ENCODE measurements at places on chromosomes 16 and 17.

- no peak for DNase-seq
Observed at GRCh38 chr17:79485419-79485985, 125.3 kb downstream of the RBFOX3 start.

DNA sequence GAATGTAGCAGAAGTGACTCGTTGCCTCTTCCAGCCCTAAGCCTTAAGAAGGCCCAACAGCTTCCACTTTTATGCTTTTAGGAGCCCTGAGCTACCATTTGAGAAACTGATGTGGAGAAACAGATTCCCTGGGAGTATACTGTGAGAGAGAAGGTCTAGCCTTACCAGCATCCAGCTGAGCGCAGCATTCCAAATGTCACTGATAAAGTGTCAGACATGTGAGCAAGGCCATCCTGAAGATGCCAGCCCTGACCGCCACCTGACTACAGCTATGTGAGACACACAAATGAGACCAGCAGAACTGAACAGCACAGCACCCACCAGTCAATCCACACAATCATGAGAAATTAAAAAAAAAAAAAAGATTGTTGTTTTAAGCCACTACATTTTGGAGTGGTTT, 18.6 kb upstream of the MED13 start:
- no peak for DNase-seq

- DNase-seq, result no peak
Observed at GRCh38 chr17:14310101-14310500, 9.2 kb downstream of the HS3ST3B1 start.

DNA sequence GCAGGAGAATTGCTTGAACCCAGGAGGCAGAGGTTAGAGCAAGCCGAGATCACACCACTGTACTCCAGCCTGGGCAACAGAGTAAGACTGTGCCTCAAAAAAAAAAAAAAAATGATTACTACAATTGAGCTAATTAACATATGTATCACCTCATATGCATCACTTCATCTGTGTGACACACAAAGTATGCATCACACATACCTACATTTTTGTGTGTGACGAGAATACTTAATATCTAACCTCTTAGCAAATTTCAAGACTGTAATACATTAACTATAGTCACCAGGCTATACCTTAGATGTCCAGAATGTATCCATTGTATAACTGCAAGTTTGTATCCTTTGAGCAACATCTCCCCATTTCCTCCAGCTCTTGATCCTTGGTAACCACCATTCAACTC, 214.2 kb upstream of the MON1B start:
- no peak for DNase-seq

GRCh38 chr17:27573971-27574525, 56.9 kb upstream of the LGALS9 start:
- no peak for DNase-seq

- DNase-seq, result no peak
Observed at GRCh38 chr17:36899250-36900159, 37.8 kb upstream of the LHX1 start.

- peak; percentile 76 for DNase-seq
Observed at GRCh38 chr16:67546761-67547422, 15.4 kb upstream of the CTCF start.

DNA sequence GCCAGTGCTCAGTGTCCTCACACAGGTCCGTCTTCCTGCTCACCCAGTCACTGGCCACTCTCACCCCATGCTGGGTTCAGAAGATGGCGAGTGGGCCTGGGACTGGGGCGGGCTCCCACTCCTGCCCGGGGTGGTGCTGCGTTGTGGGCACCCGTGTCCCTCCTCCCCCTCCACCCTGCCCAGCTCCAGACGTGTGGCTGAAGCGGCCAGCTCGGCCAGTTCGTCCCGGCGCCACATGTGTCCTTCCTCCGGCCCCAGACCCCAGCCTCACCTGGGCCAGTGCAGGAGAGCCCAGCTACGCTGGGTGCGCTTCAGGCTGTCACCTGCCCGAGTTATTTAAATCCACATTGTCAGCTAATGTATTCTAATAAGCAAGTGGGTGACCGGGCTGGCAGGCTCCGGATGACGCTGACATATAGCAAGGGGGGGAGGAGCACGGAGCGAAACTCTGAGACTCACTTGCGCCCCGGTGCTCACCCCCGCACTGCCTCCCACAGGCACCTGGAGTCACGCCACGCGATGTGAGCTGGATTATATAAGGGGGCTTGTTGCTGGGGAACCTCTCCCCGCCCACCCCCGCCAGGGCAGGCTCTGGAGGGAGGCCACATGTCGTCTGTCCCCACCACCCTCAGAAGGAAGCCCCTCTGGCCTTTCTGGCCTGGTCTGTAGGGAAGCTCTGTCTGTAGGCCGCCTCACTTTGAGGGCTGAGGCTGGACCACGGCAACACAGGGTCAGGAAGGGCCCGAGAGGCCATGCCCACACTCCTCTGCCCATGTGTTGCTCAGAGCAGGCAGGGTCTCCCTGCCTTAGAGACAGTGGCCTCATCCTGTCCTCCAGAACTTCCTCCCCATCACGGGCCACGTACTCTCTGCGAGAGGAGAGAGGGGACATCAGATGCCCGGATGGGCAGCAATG, 7.1 kb upstream of the BAIAP2 start:
- DNase-seq, result peak; percentile 39

GRCh38 chr17:28904800-28905199, 1.9 kb upstream of the DHRS13 start:
- DNase-seq, result no peak

- peak; percentile 88 for DNase-seq
Observed at GRCh38 chr17:14308965-14309879, 8.3 kb downstream of the HS3ST3B1 start.

DNA sequence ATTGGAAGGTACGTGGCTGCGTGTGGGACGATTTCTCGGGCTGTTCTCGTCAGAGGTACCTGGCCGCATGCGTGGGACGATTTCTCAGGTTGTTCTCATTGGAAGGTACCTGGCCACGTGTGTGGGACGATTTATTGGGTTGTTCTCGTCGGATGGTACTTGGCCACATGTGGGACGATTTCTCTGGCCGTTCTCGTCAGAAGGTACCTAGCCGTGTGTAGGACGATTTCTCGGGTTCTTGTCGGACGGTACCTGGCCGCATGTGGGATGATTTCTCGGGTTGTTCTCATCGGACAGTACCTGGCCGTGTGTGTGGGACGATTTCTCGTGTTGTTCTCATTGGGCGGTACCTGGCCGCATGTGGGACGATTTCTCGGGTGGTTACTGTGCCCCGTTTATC, 50.1 kb upstream of the GNG13 start:
- no peak for DNase-seq

DNA sequence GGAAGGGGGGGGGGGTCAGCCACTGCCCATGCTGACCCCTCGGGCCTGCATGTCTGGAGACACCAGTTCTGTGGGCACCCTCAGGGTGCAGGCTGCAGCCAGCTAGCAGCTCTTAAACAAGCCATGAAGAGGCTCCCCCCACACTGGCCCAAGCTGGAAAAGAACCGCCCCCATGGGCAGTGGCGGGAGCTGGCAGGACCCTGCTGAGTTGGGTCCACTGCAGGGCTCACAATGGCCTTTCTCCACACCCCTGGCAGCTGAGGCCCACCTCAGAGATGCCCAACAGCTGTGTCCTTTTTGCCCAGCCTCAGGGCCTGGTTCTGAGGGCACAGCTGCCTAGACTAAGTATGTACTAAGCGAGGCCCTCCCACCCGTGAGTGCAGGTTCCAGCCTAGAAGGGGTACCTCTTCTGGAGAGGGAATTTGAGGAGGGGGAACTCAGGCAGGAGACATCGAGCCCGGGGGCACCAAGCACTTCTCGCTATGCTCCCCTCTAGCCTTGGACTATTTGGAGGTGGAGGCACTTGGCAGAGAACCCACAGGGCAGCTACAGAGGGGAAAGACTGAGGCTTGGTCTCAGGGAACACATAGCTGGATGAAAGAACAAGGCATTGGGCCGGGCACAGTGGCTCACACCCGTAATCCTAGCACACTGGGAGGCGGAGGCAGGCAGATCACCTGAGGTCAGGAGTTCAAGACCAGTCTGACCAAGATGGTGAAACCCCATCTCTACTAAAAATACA, 3.2 kb downstream of the THRA start:
- DNase-seq, result no peak

DNA sequence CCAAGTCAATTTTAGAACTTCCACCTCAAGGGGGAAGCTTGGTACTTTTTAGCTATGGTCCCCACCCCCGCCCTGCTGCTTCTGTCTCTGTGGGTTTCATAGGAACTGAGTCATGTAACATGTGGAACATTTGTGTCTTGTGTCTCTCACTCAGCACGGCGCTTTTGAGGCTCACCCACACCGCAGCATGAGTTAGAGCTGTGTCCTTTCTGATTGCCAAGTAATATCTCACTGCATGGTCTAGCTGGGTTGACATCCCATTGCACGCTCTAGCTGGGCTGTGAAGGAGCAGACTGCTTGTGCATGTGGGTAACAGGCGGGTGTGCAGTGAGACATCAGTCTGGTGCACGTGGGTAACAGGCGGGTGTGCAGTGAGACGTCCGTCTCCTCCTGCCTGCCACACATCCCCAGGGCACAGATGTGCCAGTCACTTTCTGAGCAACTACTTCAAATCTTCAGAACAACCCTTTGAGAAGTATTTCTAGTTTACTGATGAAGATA, 26.4 kb upstream of the SLC7A5 start:
- DNase-seq, result peak; percentile 70

GRCh38 chr17:11996722-11997146, 541 bp downstream of the ZNF18 start:
- DNase-seq, result no peak

DNA sequence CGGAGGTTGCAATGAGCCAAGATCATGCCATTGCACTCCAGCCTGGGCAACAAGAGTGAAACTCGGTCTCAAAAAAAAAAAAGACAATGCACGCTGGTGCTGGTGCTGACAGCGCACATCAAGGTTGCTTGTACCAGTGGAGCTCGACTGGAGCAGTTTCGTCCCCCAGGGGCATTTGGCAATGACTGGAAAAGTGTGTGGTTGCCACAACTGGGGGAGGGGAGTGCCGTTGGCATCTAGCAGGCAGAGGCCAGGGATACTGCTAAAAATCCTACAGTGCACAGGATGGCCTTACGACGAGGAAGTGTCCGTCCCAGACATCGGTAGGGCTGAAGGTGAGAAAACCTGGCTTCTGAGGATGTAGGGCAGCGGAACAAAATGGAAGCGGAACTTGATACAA, 2.4 kb downstream of the MEAK7 start:
- DNase-seq, result no peak

GRCh38 chr17:21376081-21376758, at the start of gene KCNJ12:
KCNJ12 (plus strand) TSS chr17:21376357; CDS start chr17:21415343, 38,986 bp downstream.
- DNase-seq, result no peak

DNA sequence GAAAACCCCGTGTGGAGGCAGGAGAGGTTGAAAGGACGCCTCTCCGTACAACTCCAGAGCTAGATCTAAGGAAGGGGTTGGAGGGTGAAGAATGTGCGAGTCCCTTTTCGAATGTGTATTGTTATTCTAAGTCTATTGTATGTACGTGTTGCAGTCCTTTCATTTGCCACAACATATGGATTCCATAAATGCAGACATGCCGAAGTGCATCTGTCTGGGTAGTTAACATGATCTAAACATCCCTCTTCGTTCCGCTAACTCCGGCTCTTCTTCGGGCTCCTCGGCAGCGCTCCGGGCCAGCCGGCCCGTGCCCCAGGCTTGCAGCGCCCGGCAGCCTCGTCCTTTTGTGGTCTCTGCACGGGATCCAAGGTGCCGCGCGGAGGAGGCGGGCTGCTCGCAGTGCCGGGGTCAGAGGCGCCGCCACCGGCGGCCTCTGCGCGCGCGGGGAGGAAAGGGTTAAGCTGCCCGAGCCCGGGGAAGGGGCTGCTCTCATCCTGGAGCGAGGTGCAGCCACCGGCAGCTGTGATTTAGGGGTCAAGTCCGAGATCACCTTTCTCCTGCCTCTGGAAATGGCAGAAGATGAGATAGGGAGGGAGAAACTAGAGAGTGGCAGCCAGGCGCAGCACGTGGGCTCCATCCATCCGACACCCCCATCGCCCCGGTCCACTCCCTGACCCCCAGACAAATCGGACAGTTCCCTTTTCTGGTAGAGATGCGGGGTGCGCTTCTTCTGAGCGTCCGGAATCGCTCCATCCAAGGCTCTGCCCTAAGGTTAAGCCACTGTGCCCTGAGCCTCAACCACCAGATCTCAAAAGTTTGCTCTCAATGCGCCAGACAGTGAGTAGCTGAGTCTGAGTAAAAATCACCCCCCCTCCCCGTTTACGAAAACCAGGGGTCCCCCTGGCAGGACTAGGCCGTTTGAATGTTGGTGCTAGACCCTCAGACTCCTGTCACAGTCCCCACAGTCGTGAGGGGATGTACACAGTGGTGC, 15.1 kb upstream of the ZFHX3 start:
- no peak for DNase-seq

GRCh38 chr16:29806099-29806579, at the start of gene MAZ:
MAZ (plus strand) TSS chr16:29806529; CDS start chr16:29806702, 173 bp downstream.
- peak; percentile 80 for DNase-seq

- DNase-seq, result no peak
Observed at GRCh38 chr16:21613361-21613760, 14.0 kb downstream of the METTL9 start.

DNA sequence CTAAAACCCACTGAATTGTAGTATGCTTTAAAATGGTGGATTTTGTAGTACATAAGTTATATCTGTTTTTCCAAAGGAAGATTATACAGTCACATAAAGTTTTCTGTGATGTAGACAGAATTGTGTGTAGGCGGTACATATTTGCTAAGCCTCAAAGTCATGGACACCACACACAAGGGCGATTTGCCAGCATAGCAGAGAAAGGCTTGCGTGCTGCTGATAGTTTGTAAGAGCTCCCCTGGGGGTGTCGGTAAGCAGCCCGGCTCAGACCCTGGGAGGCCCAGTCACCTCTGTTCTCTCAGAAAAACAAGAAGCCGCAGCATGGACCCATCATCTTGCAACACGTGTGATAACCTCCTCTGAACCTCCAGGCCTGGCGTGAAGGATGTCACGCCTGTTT, 38.3 kb upstream of the AKTIP start:
- DNase-seq, result no peak

- no peak for DNase-seq
Observed at GRCh38 chr17:75128694-75129505, 2.6 kb downstream of the NT5C start.

- no peak for DNase-seq
Observed at GRCh38 chr17:18859256-18859655, 1.3 kb downstream of the PRPSAP2 start.

GRCh38 chr17:28896884-28897768, at the start of gene FLOT2:
FLOT2 (minus strand) TSS chr17:28897733; CDS start chr17:28897574, 159 bp downstream.
- DNase-seq, result peak; percentile 51

GRCh38 chr16:50796829-50797228, 54.9 kb downstream of the CYLD start:
- no peak for DNase-seq

- DNase-seq, result no peak
Observed at GRCh38 chr16:76882105-76882504, 308.9 kb upstream of the MON1B start.

GRCh38 chr16:55041540-55042234, 111.0 kb downstream of the IRX5 start:
- DNase-seq, result no peak

DNA sequence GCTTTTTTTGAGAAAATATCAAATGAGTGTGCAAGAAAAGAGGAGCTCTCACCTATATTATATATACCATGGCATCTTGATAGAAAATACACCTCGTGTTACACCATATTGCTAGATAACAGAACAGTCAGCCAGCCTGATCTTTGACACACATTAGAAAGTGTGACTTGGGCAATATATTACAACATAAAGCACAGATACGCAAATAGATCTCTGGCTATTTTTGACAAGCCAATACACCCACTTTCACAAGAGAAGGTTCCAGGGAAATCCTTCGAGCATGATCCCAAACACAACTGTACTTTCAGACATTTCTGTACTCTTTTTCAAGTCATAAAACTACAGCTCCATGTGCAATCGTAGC, 9.4 kb downstream of the GGA2 start:
- no peak for DNase-seq

- no peak for DNase-seq
Observed at GRCh38 chr17:6398955-6399354, 36.0 kb downstream of the AIPL1 start.

GRCh38 chr16:89720551-89720812, 216 bp downstream of the VPS9D1 start:
- no peak for DNase-seq

All from stimulated activated CD4-positive, alpha-beta T cell treated with anti-CD3 and anti-CD28 coated beads, Interleukin-12 subunit alpha, Interleukin-12 subunit beta, amount 100 ng/mL, for 4 hours (primary cell).